ENCODE measurements at places on chromosomes 16 and 17.

GRCh38 chr17:73713136-73713535, 68.9 kb upstream of the SDK2 start:
- no peaks in the 10 kb centered on the region for H3K36me3 ChIP-seq
- no peak for DNase-seq
- peaks cover 57% of the 10 kb centered on the region for H3K27me3 ChIP-seq
- no peak overlapping the region for H3K4me3 ChIP-seq
- no peak overlapping the region for H3K27ac ChIP-seq

- H3K27me3 ChIP-seq: no peaks in the 10 kb centered on the region
- H3K4me1 ChIP-seq: peaks cover 67% of the 10 kb centered on the region
- peak overlapping the region; percentile 8 for H3K27ac ChIP-seq
- peaks cover 56% of the 10 kb centered on the region for H3K36me3 ChIP-seq
These were observed 6.8 kb downstream of the TK1 start for GRCh38 chr17:78180083-78180482.

DNA sequence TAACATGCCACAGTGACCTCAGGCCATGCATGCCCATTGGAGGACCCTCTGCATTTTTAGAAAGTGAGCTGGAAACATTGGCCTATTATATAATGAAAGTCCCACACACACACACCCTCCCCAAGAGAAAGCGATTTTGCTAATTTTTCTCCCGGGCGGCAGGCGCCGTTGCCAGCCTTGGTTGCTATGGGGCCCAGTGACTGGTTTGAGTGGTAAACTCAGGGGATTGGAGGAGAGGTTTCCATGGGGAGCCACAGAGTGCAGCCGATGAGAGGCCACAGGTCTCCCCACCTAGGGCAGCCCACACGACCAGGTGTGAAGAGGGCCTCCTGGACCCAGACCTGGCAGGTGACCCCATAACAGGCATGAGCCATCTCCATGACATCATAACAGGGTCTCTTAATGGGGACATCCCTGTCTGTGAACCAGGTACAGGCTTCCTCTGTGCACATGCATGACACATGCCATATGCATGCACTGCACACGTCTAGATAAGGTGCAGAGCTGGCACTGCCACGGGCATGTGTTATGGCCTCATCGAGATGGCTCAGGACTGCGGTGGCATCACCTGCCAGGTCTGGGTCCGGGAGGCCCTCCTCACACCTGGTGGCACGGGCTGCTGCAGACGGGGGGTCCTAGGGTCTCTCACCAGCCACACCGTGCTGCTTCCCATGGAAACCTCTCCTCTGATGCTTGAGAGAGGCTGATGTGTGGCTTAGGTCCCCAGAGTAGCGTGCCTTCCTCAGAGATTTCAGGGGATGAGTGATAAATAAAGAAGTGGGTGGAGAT, 144.1 kb downstream of the RBFOX3 start:
- H3K27me3 ChIP-seq: peaks cover 7% of the 10 kb centered on the region
- no peak for DNase-seq
- H3K27ac ChIP-seq: no peak overlapping the region

DNA sequence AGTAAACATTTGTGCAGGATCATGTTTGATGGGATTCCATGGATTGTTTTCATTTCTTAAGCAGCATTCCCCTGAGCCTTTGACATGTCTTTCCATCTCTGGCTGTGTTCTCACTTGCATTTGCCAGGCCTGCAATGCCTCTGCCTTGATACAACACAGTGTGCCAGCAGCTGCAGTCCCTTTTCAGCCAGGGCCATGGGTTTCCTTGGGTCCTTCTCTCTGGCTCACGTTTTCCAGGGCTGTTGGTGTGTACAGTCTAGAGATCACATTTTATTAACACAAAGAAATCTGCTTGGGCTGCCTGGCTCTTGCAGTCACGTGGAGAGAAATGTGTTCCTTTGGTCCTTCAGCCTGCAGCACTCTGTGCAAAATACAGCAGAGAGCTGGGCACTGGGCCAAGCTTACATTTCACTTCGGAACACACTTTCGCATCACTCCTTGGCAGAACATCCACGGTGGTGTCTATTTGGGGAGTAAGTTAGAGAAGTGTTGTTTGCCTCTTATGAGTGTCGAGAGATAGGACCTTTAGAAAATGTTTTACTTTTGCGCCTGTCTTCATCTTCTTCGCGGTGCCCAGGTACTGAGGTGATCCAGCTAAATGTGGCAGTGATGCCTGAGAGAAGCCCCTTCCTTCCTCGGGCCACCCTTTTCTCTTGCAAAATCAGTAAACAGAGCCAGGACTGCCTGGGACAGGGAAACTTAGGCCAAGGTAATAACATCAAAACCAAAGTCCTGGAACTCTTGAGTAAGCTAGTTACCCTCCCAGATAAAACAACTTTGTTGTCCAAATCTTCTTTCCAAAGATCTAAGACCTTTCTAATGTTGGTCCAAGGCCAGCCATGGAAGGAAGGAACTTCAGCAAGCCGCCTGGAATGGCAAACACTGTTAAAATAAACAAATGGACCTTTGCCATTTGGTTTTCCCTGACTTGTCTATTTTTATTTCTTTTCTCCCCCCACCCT, 20.9 kb downstream of the HLF start:
- H3K27ac ChIP-seq: no peak overlapping the region
- H3K4me3 ChIP-seq: no peak overlapping the region
- peaks cover 16% of the 10 kb centered on the region for H3K4me1 ChIP-seq
- DNase-seq: no peak

- H3K27ac ChIP-seq: no peak overlapping the region
- H3K4me1 ChIP-seq: no peaks in the 10 kb centered on the region
- H3K4me3 ChIP-seq: no peak overlapping the region
- H3K36me3 ChIP-seq: no peaks in the 10 kb centered on the region
- DNase-seq: peak; percentile 16
These were observed 3.2 kb upstream of the PRSS21 start for GRCh38 chr16:2813771-2814221.
